Mammary epithelial cell (primary cell): ENCODE measurements at places on chromosomes 1 and 21.

DNA sequence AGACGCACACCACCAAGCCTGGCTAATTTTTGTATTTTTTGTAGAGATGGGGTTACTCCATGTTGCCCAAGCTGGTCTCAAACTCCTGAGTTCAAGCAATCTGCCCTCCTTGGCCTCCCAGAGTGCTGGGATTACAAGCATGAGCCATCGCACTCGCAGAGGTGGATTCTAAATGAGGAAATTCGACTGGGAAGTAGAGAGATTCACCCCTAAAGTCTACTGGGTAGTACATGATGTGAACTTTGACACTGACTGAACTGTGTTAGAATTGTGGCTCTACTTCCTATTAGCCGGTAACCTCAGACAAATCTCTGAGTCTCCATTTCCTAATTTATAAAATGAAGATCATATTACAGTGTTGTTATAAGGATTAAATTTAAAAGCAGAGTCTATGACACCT, 276.0 kb upstream of the NR5A2 start:
- no peak for DNase-seq

DNA sequence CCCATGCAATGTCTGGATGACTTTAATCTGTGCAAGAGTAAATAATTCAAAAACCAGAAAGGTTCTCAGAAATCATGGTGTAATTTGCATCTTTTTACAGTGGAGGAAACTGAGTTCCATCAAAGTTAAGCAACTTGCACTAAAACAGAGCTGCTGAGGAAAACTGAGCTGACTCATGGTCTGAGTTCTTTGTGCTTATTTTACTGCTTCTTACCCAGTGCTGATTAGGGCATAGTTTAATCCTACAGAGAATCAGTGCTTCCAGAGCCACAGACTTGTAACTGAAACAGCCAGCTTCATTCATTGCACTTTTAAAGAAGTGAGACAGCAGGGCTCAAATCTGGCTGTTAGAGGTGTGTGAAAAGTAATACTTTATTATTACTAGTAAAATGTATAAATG, 10.9 kb upstream of the RWDD3 start:
- peak; percentile 24 for DNase-seq

DNA sequence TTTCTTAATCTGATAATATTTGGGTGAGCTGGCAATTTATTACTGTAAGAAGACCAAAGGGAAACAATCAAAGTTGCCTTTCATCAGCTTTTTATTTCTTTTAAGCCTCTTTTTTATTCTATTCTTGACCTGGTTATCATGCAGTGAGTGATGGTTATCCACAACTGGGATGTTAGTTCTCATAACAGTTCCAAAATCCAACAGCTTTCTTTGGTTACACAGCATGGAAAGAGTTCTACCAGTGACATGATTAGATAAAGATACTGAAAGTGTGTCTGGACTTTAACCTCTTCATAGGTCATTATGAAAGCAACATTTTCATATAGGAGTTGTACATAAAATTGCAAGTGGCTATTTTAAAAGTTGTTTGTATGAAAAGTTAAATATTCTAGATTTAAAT, 163.0 kb downstream of the SYT2 start:
- DNase-seq, result no peak

GRCh38 chr1:29991025-29991424, 732.4 kb downstream of the MATN1 start:
- DNase-seq, result peak; percentile 12

DNA sequence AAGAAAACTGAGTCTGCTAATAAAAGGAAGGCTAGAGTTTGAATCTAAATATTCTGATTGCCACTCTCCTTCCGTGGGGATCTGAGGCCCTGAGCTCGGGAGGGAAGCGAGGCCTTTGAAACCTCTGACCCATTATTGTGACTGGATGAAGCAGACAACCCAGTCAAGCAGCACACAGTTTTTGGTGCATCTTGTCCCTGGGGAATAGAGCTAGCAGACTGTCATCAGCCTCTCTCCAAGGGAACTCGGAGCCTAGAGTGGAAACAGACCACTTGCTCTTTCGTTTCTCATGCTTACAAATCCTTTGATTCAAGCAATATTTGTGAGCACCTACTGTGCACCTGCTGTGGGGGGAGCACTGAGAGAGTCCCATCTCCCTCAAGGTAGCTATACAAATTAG, 133.2 kb upstream of the KLHDC7A start:
- no peak for DNase-seq

DNA sequence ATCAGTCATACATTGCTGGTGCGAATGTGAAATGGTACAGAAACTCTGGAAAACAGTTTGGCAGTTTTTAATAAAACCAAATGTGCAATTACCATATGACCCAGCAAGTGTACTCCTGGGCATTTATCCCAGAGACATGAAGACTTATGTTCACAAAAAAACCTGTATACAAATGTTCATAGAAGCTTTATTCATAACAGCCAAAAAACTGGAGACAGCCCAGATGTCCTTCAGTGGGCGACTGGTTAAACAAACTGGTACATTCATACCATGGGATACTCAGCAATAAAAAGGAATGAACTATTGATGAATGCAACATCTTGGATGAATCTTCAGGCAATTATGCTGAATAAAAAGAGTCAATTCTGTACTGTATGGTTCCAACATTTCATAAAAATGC, 97.8 kb downstream of the DTL start:
- no peak for DNase-seq

DNA sequence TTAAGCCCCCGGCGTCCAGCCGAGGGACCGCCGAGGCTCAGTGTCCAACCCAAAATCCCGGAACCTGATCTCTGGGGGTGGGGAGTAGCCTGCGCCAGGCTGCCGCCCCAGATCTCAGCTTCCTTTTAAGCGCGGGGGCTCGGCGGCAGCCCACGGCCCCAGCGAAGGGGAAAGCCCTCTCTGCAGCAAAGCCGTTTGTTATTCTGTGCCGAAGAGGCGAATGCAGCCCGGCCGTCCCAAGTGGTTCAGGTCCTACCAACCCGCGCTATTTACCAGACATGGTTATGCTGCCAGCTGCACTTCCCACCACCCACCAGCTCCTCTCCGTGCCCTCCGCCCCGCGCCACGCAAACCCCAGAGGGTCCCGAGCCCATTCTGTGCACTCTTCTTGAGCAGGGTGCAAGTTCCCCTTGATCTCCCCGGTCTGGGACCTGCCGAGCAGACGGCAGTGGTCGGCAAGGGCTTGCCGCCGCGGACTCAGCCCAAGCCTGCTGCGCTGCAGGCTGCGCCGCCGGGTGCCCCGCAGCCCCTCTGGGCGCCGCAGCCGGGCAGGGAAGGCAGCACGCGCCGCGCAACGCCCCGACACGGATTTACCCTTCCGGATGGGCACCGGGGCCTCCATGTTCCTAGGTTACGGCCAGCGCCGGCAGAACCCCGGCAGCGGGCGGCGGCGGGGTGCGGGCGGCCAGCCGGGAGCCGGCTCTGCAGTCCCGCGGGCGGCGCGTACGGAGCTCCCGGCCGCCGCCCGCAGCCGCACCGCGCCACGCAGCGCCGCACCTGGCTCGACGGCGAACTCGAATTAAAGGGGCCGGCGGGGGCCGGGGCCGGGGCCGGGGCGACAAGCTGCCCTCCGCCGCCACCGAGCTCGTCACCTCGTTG, 738 bp upstream of the KCNA2 start:
- DNase-seq, result no peak

GRCh38 chr1:232038706-232039677, 412.4 kb downstream of the DISC1 start:
- peak; percentile 56 for DNase-seq

DNA sequence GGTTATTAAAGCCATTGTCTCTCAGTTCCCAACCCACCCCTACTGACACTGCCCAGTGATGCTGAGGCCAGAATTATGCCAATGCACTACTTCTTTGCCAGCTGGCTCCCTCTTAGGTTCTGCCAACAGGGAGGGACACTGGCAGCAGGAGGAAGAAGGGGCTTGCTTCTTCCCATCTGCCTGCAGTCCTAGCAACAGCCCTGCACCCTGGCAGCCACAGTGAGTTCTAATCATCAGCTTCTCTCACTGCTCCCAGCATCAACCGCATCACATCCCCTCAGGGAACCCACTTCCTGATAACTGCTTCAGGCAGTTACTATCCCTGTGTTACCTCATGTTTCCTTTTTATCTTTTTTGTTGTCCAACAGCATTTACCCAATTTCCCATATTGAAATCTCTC, 86.2 kb downstream of the UBR4 start:
- no peak for DNase-seq

- DNase-seq, result no peak
Measured at GRCh38 chr1:29642519-29642918, 406.2 kb downstream of the PTPRU start.

DNA sequence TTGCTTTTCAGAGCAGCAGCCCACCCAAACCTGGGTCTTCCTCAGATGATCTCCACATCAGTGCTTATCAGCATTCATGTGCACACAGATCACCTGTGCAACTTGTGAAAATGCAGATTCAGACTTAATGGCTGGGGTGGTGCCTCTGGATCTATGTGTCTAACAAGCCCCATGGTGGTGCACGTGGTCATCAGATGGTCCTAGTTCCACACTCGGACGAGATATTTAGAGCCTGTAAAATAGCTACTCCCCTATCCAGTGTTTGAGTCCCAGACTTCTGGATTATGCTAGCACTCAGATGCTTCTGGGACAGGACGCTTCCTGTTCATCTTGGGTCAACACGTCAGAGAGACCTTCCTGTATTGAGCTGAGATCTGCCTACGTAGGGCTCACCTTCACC, 114.2 kb downstream of the LIPI start:
- DNase-seq, result no peak

GRCh38 chr1:17045150-17045549, 8.7 kb downstream of the SDHB start:
- no peak for DNase-seq

GRCh38 chr21:43597052-43597451, 62.2 kb downstream of the HSF2BP start:
- peak; percentile 82 for DNase-seq

GRCh38 chr1:58249737-58250586, 296.6 kb downstream of the OMA1 start:
- DNase-seq, result peak; percentile 46

DNA sequence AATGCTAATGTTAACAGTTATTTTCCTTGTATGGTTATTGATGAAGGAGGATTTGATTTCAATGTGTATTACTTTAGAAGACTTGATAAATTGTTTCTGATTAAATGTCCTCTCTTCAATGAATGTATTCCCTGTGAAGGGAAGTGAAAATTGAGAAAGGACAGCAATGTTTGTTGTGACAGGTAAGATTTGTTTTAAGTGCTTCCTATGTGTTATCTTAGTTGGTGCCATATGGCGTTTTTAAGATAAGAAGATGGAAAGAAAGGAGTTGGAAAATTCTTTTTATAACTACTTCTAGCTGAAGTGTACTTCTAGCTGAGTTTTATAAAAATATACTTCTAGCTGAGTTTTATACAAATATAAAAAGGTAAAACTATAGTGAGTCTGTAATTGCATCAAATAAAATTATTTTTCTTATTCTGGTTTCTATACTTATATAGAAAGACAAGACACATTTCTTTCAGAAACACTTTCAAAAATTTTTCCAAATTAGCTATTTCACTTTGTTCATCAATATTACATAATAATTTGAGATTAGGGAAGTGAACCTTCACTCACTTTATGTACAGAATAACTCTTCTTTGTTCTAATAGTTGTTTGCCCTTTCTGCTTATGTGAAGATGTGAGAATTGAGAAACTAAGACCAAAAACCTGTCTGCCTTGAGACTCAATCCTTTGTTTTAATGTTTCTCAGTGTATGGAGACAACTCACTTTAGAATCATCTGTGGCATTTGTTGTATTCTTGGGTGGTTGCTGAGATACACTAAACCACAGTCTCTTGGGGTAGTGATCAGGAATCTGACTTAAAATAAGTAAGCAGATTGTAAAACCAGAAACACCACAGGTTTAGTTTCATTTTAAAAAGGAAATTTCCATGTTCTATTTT, 382.9 kb upstream of the B3GALT2 start:
- peak; percentile 19 for DNase-seq

DNA sequence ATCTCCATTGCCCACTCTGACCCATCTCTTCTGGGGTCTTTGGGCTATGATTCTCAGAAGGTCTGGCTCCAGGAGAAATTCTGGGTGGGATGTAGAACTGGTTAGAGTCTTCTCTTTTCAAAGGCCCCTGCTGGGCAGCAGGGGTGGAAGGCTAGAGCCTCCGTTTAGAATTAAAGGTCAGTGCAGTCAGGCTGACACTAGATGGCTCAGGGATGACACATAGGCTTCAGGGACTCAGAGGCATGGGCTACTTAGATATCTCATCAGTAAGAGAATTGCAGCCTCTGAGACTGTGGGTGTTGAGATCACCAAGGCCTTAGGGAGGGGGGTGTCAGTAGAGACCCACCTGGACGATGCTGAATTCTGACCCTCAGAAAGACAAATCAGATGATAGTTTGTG, 12.6 kb upstream of the PPM1J start:
- no peak for DNase-seq

DNA sequence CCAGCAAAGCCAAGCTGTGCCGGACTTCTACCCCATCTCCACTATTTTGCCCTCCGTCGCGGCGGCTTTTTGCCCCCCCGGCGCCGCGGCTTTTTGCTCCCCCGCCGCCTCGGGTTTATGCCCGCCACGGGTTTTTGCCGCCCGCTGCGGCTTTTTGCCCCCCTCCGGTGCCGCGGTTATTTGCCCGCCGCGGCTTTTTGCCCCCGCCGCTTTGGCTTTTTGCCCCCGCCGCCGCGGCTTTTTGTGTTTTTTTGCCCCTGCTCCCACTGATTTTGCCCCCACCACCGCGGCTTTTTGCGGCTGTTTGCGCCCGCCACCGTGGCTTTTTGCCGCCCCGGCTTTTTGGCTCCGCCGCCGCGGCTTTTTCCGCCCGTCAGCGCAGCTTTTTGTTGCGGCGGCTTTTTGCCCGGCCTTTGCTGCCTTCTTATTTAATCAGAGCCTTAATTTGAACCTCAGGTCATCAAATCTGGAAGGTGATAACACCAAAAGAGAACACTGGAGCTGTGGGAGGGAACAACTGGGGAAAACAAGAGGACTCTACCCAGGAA, 106.0 kb downstream of the TPTE start:
- no peak for DNase-seq

DNA sequence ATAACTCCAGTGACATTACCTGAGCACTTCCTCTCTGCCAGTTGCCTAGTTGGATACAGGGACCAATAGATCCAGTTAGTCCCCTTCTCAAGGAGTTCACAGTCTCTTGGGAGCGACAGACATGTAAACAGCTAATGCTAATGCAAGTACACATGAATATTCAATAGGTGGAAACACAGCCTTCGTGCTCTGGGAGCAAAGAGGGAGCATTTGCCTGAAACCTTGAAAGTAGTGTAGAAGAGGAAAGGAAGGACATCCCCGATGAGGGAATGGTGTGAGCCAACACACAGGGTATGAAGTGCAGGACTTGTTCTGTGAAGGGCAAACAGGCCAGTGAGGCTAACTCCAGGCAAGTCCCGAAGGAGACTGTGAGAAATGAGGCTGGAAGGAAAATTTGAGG, 3.8 kb upstream of the TMEM222 start:
- DNase-seq, result no peak

- DNase-seq, result no peak
Measured at GRCh38 chr1:4778056-4778455, 123.6 kb downstream of the AJAP1 start.
